ENCODE measurements at places on chromosomes 7 and 10.

DNA sequence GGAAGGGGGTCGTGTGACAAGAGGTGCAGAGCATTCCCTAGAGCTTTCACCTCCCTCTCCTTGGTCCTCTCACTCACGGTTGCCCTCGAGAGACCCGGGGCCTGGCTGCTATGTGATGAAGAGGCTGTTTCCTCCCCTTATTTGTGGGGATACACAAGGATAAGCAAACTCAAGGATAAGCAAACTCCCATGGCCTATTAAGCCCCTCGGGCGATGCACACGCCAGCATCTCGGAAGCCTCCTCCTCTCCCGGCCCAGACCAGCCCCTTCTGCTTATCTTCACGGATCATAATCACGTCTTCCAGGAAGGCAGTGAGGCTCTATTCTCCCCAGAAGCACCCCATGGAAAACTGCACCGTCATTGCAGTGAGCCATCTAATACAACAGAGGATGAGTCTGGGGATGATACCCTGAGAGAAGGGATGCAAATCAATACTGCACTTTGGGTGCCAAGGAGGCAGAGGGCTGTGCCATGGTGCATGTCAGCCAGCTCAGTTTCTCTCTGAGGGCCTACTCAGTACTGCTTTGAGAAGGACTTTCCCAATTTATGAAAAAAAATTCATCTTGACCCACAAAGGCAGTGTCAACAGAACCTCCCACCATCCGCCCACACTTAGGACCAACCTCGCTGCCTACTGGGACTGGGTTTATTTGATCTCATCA, 22.2 kb downstream of the TMEM273 start:
- no peak for DNase-seq

- no peak for DNase-seq
These were observed 31.8 kb downstream of the ARHGAP22 start for GRCh38 chr10:48573045-48573444.

DNA sequence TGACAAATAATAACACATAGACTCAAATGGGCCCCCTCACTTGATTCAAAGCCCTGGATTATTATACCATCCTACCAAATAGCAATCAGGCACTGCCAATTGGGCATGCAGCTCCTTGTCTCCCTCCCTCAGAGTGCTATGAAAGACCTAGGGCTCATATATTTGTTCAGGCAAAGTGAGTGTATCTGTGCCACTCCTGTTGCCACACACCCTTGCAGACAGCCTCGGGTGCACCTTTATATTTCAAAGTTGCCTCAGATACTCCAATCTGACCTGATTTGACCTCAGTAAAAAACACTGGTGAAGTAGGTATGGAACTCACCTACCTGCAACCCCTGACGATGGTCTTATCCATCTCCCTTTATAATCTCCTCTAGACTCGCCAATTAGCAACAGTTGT, 3.0 kb upstream of the NAMPT start:
- DNase-seq, result no peak

- DNase-seq, result no peak
These were observed 65.7 kb upstream of the CARD11 start for GRCh38 chr7:3109311-3109915.

GRCh38 chr10:30368065-30368718, 19.1 kb upstream of the MTPAP start:
- DNase-seq, result no peak

GRCh38 chr7:116354171-116354545, 143.8 kb downstream of the TES start:
- no peak for DNase-seq

GRCh38 chr10:81219758-81220157, 655.2 kb upstream of the NRG3 start:
- DNase-seq, result no peak

DNA sequence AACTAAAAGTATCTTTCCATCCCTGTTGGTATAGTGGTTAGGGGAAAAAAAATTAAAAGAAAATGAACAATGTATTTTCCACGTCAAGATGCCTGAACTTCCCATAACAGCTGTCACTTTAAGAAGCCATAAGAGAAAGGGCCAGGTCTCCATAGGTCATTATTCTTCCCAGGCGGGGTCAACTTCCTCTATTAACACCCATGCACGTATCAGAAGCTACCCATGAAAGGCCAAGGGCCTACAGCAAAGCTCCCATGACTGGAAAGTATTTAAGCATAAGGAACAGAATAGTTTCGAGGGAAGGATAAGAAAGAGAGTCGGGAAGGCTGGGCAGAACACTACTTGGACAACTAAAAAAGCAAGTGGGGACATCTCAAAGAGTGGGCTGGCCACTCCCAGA, 40.1 kb downstream of the RBM28 start:
- DNase-seq, result no peak

GRCh38 chr10:74175510-74176379, 24.7 kb downstream of the ADK start:
- DNase-seq, result no peak

- DNase-seq, result no peak
These were observed 41.1 kb upstream of the BMPR1A start for GRCh38 chr10:86715156-86715795.

DNA sequence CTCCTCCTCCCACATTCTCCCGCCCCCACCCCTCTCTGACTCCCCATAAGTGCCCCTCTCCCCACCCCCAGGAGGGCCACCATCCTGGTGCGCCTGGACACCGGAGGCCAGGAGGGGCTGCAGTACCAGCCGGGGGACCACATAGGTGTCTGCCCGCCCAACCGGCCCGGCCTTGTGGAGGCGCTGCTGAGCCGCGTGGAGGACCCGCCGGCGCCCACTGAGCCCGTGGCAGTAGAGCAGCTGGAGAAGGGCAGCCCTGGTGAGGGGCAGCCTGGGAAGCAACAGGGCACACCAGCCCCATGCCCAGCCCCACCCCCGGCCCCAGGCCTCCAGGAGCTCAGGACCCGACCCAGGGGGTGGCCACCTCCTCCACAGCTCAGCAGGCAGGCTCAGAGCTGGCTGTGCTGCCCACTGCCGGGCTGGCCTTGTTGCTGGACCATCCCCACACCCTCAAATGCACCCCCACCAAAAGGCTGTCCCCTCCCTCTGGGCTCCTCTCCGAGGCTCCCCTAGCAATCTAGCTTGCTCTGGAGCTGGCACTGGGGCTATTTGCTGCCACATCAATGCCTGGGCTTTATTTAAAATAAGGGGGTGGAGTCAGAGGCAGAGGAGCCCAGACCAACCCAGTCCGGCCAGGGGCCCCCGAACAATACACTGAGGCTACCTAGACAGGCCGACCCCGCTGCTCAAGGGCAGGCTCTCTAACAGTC, 14.8 kb downstream of the ATG9B start:
- no peak for DNase-seq

DNA sequence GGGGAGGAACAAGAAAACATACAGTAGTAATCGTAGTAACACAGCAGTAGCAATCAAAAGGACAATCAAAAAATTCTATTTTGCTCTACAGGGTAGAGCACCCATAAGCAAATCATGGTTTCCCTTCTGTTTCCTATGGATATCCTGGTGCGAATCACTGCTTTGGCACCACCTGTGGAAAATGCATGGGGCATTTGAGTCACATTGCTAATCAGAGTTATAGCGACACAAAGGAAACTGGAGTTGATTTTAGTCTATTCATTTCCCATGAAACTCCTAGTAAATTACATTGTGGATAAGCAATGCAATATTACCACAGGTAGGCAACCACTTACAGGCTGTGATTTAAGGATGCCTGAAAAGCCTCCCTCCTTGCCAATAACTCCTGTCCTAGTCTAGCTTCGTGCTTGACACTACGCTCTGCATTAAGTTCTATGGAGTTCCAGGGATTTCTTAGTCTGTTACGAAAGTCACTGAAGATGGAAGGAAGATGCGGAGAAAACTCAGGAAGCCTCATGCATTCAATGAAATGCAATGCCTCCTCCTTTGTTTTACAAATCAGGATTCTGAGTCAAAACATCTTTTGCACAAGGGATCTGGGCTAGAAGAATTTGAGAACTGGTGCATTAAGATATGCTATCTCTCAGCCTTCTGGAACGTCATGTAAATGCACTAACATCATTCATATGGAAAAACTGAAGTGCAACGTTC, 188.4 kb downstream of the DGKI start:
- DNase-seq, result no peak

DNA sequence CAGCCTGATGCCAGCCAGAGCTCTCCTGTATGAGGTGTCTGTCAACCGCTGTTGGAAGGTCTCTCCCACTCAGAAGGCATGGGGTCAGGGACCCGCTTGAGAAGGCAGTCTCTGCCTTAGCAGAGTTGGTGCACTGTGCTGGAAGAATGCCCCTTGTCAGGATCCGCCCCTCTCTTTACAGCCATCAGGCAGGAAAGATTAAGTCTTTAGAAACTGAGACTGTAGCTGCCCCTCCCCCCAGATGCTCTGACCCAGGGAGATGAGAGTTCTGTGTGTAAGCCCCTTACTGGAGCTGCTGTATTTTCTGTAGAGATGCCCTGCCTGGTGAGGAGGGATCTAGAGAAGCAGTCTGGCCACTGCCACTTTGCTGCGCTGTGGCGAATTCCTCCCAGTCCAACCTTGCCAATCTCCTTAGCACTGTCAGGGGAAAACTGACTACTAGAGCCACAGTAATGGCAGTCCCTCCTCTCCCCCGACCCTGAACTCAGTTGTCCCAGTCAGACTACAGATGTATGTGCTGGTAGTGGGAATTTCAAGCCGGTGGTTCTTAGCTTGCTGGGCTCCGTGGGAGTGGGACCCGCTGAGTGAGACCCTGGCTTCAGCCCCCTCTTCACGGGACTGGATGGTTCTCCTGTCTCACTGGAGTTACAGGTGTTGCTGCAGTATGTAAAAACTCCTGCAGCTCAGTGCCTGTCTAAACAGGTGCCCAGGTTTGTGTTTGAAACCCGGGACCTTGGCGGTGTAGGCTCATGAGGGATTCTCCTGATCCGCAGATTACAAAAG, 285.5 kb upstream of the ZWINT start:
- DNase-seq, result no peak

DNA sequence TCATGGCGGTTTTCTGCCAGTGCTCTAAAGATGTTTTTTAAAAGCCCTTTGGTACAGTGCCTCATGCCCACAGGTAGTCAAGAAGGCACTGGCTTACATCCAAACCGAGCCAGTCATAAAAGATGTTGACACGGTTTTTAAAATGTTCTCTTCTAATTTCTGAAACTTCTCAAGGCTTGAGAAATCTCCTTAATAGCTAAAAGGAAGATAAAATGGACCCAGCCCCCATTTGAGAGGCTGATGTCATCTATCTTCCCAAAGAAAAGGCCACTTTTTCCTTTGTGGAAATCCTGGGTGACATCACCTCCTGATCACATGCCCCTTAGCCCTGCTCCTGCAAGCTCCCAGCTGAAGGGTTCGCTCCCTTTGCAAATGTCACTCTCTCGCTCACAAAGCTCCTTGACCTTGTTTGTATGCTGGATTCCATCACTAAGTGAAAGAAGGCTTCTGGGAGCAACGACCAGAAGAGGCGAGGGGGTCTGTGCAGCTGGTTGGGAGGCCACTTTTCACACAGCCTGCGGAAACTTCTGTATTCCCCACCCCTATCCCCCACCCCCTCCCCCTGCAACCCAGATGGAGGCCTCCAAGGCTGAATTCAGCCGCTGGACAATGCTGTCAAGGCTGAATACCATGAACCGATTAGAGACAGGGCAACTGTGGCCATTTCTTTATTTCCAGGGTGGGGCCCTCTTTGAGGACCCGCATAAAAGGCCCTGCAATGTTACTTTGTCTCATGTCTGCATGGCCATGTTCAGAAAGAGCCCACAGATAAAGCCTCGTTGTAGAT, 122.8 kb downstream of the CUBN start:
- DNase-seq, result no peak

DNA sequence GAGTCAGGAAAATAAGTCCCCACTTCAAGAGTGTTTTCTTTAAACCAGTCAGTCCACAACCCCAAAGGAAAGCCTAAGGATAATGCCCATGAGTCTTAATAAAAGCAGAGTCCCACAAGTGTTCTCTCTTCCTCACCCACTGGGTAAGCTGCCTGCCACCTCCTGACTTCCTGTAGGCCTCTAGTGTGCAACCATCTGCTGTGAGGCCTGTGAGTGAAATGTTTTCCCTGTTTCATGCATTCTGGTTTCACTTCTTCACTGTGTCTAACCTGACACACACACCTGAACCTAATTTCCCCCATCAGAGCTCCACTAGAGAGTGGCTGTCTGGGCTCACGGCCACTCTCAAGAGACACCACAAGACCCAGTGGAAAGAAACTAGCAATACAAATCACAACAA, 38.9 kb upstream of the GDF10 start:
- DNase-seq, result no peak

DNA sequence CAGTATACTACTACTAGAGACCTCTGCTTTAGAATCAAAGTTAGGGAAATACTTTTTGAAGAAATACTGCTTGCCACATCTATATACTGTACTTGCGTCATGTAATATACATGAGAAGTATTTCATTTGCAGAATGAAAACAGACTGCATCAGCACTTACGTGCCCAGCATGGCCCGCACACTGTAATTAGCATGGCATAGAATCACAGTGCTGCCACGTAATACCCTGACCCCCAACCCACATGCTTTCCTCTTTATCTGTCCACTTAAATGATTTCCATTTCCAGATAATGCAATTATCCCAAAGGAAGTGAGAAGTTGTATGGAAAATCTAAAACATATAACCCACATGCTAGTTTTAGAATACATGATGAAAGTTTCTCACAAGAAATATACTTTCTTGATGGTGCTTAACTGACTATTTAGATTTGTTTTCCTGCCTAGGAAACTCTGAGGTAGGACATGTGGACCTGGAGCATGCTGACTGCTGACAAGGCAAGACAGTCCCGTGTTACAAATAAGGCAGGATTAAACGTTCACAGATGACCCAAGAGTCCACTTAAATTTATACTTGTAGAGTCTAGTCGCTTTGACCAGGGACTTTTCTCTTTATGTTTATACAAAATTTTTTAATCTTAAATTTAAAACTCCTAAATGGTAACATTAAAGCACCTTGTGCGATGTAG, 12.6 kb downstream of the USP6NL start:
- no peak for DNase-seq

GRCh38 chr7:111833466-111833865, 271.2 kb upstream of the IMMP2L start:
- no peak for DNase-seq

DNA sequence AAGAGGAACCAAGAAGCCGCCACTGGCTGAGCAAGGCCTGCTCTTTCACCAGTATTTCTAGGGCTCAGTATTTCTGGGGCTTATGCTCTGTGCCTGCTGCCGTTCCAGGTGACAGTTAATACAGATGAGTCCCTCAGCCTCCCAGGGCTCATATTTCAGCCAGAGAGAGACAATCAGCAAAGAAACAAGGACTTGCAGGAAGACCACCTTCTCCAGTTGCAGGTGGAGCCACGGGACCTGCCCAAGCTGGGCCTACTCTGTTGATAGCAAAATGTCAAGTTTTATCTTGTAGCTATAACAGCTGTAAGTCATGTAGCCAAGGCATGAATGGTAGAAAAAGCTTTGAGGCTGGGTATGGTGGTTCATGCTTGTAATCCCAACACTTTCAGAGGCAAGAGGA, 42.7 kb downstream of the NPTX2 start:
- DNase-seq, result no peak

All from activated T-helper 1 cell treated with Interleukin-2 at 50 U/mL for 16 hours (primary cell).